Activated CD8-positive, alpha-beta memory T cell treated with anti-CD3 and anti-CD28 coated beads, Interleukin-2, amount 10 ng/mL, durations not matched to agents 7 days and 5 days (primary cell): ENCODE measurements at places on chromosomes 7 and 10.

DNA sequence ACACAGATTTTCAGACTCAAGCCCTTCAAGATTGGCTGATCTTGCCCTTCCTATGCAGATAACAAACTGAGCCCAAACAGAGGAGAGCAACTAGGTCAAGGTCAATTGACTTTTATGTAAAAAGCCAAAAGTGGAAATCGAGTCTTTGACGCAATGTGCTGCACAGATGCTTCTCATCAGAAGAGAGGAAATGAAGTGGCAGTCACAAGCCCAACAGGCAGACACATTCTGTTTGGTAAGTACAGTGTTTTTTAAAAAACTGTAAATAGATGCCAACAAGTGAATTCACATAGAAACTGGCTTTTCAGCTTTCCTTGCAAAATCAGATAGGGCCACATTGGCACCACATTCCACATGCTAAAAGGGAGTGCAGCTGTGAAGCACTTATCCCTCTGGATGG lies 606.6 kb downstream of the KCNMA1 start:
- DNase-seq, result no peak
- peaks cover 8% of the 10 kb centered on the region for H3K27me3 ChIP-seq
- no peaks in the 10 kb centered on the region for H3K36me3 ChIP-seq
- H3K4me3 ChIP-seq, result no peak overlapping the region
- H3K4me1 ChIP-seq, result no peaks in the 10 kb centered on the region

DNA sequence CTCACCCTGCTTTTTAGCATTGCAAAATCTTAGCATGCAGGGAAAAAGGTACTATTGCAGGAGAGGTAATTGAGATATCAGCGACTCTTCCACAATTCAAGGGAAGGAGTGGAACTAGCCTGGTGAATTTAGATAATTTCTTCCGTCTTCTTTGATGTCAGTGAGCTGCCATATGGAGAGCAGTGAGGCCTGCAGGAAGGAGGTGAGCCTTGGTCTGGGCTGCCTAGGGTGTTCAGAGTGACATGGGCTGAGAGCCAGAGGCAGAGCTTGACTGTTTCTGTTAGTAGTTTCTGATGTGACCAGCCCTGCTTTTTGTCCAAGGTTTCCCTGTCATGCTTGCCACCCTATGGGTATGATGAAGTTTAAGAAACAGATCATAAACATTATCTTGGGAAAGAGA lies 28.6 kb downstream of the KAT6B start:
- no peak overlapping the region for H3K4me3 ChIP-seq
- no peak for DNase-seq
- H3K27ac ChIP-seq, result no peak overlapping the region
- peaks cover 11% of the 10 kb centered on the region for H3K4me1 ChIP-seq

DNA sequence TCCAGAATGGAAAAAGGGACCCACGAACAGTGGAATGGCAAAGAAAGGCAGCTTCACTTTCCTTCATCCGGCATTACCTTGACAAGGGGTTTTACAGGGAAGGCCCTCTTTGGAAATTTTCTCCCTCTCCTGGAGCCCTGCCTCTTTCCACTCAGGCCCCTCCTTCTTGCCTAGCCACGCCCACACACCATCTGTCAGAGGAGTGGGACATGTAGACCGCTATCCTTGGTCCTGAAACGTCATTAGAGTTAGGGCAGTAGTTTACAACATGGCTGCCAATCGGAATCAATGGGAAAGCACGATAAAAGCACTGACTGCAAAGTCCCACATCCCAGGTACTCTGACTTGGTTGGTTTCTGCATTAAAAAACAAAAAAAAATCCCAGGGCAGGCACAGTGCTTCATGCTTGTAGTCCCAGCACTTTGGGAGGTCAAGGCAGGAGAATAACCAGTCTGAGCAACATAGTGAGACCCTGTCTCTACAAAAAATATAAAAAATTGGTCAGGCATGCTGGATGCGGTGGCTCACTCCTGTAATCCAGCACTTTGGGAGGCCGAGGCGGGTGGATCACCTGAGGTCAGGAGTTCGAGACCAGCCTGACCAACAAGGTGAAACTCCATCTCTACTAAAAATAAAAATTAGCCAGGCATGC lies 96.4 kb downstream of the MARCHF5 start:
- no peaks in the 10 kb centered on the region for H3K27me3 ChIP-seq
- no peaks in the 10 kb centered on the region for H3K36me3 ChIP-seq
- DNase-seq, result peak; percentile 45

DNA sequence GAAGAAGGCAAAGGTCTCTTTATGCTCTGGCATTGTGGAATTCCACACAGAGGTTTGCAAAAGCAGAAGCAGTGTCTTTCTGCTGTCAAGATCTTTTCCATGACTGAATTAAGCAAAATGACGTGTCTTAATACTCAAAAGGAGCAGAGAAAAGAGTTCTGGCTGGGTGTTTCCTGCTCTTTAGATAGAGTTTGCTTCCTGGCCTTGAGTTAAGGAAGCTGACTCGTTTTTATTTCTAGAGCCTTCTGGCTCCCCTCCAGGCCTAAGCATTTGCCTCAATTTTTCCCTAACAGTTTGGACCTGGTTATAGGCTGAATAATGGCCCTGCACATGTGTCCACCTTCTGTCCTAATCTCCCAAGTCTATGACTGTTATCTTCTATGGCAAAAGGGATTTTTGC lies 21.6 kb downstream of the TAS2R41 start:
- H3K4me3 ChIP-seq, result no peak overlapping the region
- no peaks in the 10 kb centered on the region for H3K36me3 ChIP-seq
- DNase-seq, result no peak
- no peak overlapping the region for H3K27ac ChIP-seq
- peaks cover 2% of the 10 kb centered on the region for H3K4me1 ChIP-seq

GRCh38 chr7:23287612-23288011 lies 11.5 kb upstream of the MALSU1 start:
- no peak overlapping the region for H3K4me3 ChIP-seq
- no peak overlapping the region for H3K27ac ChIP-seq
- no peaks in the 10 kb centered on the region for H3K27me3 ChIP-seq
- peaks cover 11% of the 10 kb centered on the region for H3K4me1 ChIP-seq

GRCh38 chr10:57948796-57949195 lies 318.9 kb downstream of the IPMK start:
- no peak overlapping the region for H3K27ac ChIP-seq
- H3K27me3 ChIP-seq, result no peaks in the 10 kb centered on the region
- H3K4me1 ChIP-seq, result no peaks in the 10 kb centered on the region
- no peak overlapping the region for H3K4me3 ChIP-seq
- no peak for DNase-seq
- H3K36me3 ChIP-seq, result no peaks in the 10 kb centered on the region

DNA sequence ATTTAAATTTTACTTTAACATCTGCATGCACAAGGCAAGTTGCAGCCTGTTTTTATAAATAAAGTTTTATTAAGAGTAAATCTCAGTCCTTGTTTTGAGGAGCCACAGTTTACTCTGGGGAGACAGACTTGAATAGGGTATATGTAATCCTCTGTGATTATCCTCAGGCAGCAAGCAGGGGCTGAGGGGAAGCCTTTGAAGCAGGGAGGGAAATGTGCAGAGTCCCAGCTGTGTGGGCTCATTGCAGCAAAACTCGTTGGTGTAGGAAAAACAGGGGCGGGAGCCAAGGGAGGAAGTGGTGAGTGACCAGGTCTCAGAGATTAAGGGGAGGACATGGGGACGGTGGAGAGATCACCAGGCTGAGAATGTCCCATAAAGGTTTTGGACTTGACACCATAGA lies 34.3 kb upstream of the SMC3 start:
- H3K4me3 ChIP-seq, result no peak overlapping the region
- no peaks in the 10 kb centered on the region for H3K27me3 ChIP-seq
- H3K4me1 ChIP-seq, result peaks cover 54% of the 10 kb centered on the region
- no peak overlapping the region for H3K27ac ChIP-seq

DNA sequence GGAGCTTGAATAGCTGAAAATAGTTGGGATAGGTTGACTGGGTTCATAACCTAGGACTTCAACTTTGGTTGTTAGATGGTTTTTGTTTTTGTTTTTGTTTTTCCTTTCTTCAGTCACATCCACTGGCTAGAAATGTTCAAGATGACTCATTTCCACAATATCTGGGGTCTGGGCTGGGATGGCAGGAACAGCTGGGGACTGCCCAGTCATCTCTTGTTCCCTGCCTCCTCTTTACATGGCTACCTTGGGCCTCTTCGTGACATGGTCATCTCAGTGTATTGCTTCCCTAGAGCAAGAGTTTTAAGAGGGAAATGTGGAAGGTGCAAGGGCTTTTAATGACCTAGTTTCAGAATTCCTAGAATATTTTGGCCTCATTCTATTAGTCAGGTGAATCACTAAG lies 915.8 kb downstream of the XPNPEP1 start:
- no peaks in the 10 kb centered on the region for H3K27me3 ChIP-seq
- H3K27ac ChIP-seq, result no peak overlapping the region
- no peaks in the 10 kb centered on the region for H3K36me3 ChIP-seq
- no peaks in the 10 kb centered on the region for H3K4me1 ChIP-seq

DNA sequence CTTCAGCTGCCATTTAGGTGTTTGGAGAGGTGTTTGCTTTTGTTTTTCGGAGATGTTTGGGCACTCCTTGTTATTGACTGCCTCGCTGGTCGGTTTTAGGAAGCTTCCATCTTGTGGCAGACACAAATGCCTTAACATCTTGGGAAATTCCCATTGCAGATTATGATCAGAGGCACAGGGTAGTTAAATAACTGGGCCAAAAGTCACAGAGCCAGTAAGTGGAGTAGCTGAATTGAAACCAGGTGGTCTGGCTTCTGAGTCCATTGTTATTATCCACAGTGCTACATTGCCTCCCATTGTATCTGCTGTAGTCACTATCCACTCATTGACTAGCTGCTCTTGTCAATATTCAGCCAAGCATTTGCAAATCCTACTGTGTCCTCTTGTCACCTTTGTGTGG lies 138.2 kb upstream of the PLPP4 start:
- H3K27ac ChIP-seq, result no peak overlapping the region
- H3K36me3 ChIP-seq, result no peaks in the 10 kb centered on the region
- DNase-seq, result no peak
- no peaks in the 10 kb centered on the region for H3K4me1 ChIP-seq
- peaks cover 11% of the 10 kb centered on the region for H3K27me3 ChIP-seq

- H3K4me3 ChIP-seq, result no peak overlapping the region
- H3K27ac ChIP-seq, result no peak overlapping the region
- DNase-seq, result peak; percentile 38
- H3K27me3 ChIP-seq, result no peaks in the 10 kb centered on the region
- no peaks in the 10 kb centered on the region for H3K36me3 ChIP-seq
These were observed 39.6 kb downstream of the PPIF start for GRCh38 chr10:79386637-79387465.

DNA sequence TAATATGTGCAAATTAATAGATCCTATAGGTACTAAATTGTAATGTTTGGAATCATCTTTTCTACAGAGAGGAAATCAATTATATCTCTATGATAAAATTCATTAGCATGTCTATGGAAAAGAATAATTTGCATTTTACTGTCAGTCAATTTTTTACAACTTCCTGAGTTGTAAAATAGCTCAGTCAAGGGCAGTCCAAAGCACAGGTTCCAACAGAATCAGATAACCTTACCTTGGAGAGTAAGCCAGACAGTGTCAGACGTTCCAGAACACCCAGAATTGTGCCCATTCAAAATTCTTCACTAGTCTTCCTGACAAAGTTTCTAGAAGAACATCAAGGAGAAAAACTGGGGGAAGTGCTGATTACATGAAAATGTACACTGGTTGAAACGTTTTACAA lies 31.1 kb upstream of the IMMP2L start:
- H3K4me3 ChIP-seq, result no peak overlapping the region
- no peaks in the 10 kb centered on the region for H3K4me1 ChIP-seq
- H3K27ac ChIP-seq, result no peak overlapping the region
- H3K27me3 ChIP-seq, result no peaks in the 10 kb centered on the region

DNA sequence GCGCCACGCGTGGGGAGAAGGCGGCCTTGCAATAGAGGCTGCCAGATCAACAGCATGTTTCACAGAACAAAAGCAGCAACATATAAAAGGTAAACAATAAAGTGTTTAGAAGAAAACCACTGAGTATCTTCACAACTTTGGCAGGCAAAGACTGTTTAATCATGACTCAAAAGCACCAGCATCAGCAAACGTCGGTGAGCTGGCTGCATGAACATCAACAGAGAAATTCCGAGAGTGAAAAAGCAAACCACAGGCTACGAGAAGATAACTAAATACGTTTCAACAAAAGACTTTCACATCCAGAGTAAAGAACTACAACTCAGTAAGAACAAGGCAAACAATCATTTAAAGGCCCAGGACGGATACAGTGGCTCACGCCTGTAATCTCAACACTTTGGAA lies 172.0 kb downstream of the MAD1L1 start:
- H3K4me1 ChIP-seq, result no peaks in the 10 kb centered on the region
- no peak for DNase-seq
- peaks cover 12% of the 10 kb centered on the region for H3K36me3 ChIP-seq
- no peak overlapping the region for H3K4me3 ChIP-seq

DNA sequence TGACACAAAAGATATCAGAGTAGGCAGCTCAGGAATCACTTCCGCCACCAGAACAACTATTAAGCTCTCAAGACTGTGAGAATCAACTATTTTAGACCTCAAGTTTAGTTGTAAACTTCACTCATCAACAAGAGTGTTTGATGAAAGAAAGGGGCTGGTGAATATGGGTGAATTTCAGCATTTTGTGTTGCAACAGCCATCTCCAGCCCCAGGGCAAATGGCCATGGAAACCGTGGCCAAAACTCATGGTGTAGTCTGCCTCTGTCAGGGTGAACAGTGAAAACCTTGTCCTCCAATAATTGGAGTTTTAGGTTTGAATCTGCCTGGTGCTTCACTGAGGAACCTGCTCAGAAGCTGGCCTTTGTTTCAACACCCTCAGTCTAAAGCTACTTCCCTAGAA lies 60.0 kb downstream of the POLR1F start:
- DNase-seq, result no peak
- H3K36me3 ChIP-seq, result no peaks in the 10 kb centered on the region
- no peaks in the 10 kb centered on the region for H3K27me3 ChIP-seq
- H3K27ac ChIP-seq, result no peak overlapping the region
- H3K4me1 ChIP-seq, result no peaks in the 10 kb centered on the region

GRCh38 chr7:92496876-92497275 lies 19.1 kb upstream of the ERVW-1 start:
- no peak overlapping the region for H3K4me3 ChIP-seq
- no peak overlapping the region for H3K27ac ChIP-seq
- H3K36me3 ChIP-seq, result peaks cover 30% of the 10 kb centered on the region
- H3K4me1 ChIP-seq, result peaks cover 12% of the 10 kb centered on the region

DNA sequence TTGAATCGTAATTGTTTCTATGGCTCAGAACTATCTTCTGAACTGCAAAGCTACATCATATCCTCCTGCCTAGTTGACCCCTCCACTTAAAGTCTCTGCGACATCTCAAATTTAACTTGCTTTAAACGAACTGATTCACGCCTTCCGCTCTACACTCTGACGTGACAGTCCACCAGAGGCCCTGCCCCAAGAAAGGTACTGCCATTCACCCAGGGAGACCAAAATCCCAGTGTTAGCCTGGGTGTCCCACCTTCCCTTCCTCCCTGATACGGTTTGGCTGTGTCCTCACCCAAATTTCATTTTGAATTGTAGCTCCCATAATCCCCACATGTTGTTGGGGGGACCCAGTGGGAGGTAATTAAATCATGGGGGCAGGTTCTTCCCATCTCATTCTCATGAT lies 90.8 kb downstream of the CPXM2 start:
- H3K27me3 ChIP-seq, result peaks cover 5% of the 10 kb centered on the region
- no peak overlapping the region for H3K27ac ChIP-seq
- no peak for DNase-seq
- no peaks in the 10 kb centered on the region for H3K4me1 ChIP-seq
- no peaks in the 10 kb centered on the region for H3K36me3 ChIP-seq

GRCh38 chr10:2246747-2247146 lies 509.4 kb upstream of the ADARB2 start:
- H3K4me3 ChIP-seq, result no peak overlapping the region
- no peaks in the 10 kb centered on the region for H3K27me3 ChIP-seq
- no peaks in the 10 kb centered on the region for H3K4me1 ChIP-seq
- no peak overlapping the region for H3K27ac ChIP-seq
